ENCODE measurements at places on chromosomes 16 and 17.

GRCh38 chr17:80071116-80071841, 30.1 kb upstream of the GAA start:
- no peak for DNase-seq

GRCh38 chr16:9503251-9503984, 412.0 kb downstream of the HAPSTR1 start:
- DNase-seq, result no peak

GRCh38 chr16:88985521-88985920, 8.5 kb upstream of the CBFA2T3 start:
- no peak for DNase-seq

DNA sequence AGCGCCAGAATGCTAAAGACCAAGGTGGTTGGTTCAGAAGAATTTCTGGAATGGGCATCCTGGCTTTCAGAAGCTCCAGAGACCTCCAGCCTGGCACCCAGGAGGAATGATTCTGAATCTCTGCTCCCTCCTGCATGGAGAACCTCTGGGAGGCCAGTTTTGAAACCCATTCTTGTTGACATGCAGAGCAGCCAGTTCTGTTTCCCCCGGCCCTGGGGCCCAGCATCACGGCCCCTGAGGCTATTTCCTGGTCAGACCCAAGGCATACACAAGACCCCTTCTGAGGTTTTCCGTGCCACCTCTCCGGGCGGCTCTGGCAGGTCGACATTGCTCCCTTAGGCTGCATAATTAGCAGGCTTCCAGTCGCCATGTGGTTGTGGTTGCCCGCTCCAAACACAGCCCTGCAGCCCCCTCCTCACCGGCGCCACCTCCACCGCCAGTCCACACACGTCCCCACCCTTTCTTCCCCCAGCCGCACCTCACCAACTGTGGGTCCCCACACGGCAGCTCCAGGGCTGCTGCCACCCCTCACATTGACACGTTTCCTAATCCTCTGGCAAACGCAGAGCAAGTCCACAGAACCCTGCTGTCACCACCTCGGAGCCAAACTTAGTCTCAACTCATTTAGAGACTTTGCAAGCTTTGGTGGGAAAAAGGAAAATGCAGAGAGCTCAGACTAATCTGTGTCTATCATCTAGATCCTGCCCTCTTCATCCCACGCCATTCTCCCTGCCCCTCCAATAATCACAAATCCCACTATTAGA, 367.1 kb downstream of the SOX9 start:
- no peak for DNase-seq

Data from activated T-cell treated with anti-CD3 and anti-CD28 coated beads for 24 hours (primary cell).